ENCODE measurements at places on chromosomes 1 and 21. TPM values are rescaled to one million over a fixed set of nuclear protein-coding genes. Genes with fewer than 3 reads are reported as not detected.

Gene LEPROT
- 53.6 TPM for total RNA-seq

Gene RUSC1
- total RNA-seq, result 77.9 TPM

Gene MAD2L2
- total RNA-seq, result 84.8 TPM

DNA sequence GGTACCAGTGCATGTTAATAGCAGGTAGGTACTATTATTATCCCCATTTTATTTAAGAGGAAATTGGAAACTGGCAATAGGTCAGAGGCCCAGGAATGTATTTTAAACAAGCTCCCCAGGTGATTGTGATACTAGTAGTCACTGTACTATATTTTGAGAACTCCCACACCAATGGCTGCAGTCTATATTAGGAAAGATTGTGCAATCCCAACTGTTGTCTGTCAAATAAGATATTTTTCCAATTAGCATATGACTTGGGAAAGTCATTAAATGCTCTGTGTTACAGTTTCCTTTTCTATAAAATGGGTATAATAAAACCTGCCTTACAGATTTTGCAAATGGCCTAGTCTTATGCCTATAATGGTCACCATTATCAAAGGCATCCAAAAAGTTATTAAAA lies 94.2 kb upstream of the DMRTA2 start:
- no peaks in the 10 kb centered on the region for H3K36me3 ChIP-seq
- no peaks in the 10 kb centered on the region for H3K4me1 ChIP-seq
- H3K27me3 ChIP-seq, result no peaks in the 10 kb centered on the region
- DNase-seq, result no peak
- no peak overlapping the region for H3K4me3 ChIP-seq

Measured in Panc1 (cell line).